ENCODE measurements at places on chromosomes 2 and 18.

DNA sequence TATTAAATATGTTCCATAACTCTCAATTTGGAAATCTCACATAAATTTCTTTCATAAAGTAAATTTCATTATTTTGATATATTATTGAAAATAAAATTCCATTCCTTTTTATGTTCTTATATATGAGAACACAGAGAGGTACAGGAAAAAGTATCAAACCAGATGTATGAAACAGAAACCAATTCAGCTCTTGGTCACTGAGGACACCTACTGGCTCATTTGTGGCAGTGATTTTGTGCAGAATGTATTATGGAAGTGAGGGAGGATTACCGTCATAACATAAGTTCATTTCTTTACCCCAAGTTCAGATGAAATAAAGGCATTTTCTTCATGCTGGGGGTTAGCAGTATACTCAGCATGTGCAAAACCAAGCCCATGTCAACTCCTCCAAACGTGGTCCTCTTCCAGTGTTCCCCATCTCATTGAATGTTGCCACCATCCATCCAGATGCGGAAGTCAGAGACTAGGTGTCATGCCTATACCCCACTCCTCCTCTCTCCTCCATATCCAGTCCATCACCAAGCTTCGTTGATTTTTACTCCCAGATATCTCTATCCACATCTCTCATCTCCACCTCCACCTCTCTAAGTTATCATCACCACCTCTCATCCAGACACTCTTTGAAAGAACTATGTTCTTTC, 41.7 kb upstream of the MALL start:
- DNase-seq, result peak; percentile 58

DNA sequence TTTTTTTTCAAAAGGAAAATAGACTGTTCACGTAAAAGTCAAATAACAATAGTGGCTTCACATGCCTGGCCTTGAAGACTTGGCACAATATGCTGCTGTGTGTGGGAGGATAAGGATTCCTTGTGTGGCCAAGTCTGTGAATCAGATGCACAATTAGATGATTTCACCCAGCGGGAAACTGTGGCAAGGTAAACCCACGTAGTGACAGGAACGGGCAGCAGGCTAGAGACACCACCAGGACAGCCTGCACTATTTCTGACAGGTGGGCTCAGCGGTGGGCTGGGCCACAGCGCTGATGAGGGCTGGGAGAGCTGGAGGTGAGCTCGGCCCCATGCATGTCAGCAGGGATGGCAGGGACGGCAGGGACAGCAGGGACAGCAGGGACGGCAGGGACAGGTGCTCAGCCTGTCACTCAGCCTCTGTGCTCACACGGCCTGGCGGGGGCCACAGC, 21.6 kb downstream of the SNORC start:
- no peak for DNase-seq

- peak; percentile 86 for DNase-seq
Measured at GRCh38 chr2:65922794-65923193, 490.4 kb upstream of the SPRED2 start.

DNA sequence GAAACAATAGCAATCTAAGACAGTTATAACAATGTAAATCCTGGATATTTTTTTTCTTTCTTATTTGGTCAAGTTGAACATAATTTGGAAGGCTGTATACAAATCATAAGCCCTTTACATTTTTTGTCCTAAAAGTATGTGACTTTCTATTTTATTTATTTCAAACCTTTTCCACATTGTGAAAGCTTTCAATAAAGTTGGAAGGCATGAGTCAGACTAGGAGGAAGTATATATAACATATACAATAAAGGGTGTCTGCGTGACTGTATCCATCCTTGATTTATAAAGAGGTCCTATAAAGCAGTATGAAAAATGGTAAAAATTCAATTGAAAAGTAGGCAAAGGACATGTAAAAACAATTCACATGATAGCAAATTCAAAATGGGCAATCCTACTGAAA, 44.4 kb downstream of the CRACDL start:
- no peak for DNase-seq

DNA sequence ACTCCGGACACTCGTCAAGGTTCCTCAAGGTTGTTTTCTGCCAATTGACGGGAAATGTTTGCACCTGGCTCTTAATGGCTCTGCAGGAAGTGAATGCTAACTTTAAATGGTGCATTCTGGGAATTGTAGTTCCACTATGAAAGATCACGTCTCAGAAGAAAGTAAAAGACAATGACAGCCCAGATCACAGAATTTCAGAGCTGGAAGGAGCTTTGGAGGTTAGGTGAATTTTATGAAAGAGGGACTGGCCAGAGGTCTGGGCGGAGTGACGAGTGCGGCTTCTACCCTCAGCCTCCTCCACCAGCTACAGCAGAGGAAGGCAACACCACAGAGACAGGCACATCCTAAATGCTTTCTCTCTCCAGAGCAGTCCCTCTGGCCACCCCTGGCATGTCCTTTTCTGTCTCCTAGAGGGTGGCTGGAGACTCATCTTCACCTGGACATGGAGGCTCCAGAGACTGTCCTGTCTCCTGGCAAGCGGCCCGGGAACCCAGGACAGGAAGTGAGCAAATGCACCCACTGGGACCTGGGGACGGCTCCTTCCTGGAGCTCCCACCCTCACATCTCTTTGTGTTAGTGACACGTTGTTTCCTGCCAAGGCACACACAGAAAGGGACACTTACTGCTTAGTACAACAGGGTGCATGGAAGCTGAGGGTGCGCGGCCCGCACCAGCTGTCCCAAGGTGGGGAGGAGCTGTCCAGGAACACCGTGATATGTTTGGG, 19.4 kb downstream of the THAP4 start:
- DNase-seq, result peak; percentile 31

DNA sequence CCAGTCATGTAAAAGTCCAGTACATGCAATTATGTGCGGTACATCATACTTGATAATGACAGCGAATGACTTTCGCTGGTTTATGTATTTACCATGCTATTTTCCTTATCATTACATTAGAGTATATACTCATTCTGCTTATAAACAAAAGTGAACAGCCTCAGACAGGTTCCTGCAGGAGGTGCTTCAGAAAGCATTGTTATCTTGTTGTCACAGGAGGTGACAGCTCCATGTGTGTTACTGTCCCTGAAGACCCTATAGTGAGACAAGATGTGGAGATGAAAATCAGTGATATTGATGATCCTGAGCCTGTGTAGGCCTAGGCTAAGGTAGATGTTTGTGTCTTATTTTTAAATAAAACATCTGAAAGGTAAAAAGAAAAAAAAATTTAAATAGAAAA, 15.3 kb upstream of the MPPE1 start:
- DNase-seq, result no peak

DNA sequence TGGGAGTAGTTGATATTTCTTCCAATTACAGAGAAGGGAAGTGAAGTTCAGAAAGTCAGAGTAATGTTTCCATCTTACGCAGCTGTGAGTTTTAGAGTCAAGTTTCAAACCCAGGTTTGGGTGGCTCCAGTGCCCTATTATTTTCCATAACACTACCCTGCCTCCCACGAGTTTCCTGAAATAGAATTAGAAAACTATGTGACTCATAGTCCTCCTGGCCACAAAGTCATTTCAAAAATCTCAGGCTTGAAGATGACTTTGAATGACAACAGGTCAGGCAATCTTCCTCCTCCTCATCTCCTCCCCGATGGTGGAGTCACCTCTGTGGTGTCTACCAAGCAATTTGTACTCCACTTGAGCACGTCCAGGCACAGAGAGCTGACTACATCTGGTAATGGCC, 212.3 kb upstream of the TRIB2 start:
- DNase-seq, result peak; percentile 77

DNA sequence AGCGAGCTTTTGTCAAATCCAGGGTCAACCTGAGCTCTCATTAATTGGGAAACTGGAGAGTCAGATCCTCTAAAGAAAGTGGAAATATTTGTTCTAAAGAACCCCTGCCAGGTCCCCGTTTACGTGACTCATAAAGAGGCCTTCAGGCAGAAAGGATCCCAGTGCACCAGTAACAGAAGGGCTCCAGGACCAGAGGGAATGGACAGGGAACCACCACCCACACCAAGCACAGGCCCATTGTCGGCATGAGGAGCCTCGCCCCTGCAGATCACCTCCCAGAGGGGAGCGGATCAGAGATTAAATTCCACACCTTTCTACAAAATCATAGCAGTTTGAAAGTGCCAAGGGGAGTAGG, 16.4 kb upstream of the C1QL2 start:
- DNase-seq, result no peak

GRCh38 chr18:70243131-70243929, 37.8 kb upstream of the RTTN start:
- no peak for DNase-seq

- DNase-seq, result peak; percentile 17
Measured at GRCh38 chr2:236731767-236732580, 162.3 kb downstream of the ACKR3 start.

- DNase-seq, result peak; percentile 40
Measured at GRCh38 chr2:237774811-237775553, 23.6 kb upstream of the RBM44 start.

GRCh38 chr2:9244985-9245544, 38.5 kb downstream of the ASAP2 start:
- DNase-seq, result no peak

DNA sequence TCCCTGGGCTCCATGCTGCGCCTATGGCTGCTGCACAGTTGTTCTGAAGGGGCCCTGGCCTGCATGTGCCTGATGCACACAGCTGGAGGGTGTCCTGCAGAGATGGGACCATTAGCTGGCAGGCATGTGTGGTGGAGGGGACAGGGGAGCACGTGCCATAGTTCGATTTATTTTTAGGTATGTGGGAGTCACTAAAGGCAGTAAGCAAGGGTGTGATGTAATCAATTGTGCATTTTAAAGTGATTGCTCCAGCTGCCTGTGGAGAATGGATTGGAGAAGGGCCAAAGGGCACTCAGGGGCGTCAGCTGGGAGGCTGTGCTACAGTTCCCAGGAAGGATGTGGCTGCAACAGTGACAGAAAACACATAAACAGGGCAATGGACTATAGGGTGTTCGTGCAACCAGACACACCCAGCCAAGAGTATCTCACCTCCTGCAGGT, 205.1 kb downstream of the ARL4C start:
- peak; percentile 54 for DNase-seq

DNA sequence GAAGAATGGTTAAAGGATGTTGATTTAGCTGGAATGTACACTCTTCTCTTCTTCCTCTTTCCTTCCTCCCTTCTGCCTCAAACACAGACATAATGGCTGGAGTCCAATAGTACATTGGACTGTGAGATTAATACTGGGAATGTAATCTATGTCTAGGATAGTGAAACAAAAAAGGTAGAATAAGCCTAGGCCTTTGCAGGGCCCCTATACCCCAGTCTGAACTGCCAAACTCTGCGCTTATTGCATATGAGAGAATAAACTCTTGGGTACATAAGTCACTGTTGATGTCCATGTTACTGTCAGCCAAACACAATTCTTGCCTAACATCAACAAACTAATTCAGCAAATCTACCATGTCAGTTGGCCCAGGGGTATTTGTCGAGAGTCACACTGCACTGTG, 29.7 kb upstream of the CCDC150 start:
- DNase-seq, result no peak

DNA sequence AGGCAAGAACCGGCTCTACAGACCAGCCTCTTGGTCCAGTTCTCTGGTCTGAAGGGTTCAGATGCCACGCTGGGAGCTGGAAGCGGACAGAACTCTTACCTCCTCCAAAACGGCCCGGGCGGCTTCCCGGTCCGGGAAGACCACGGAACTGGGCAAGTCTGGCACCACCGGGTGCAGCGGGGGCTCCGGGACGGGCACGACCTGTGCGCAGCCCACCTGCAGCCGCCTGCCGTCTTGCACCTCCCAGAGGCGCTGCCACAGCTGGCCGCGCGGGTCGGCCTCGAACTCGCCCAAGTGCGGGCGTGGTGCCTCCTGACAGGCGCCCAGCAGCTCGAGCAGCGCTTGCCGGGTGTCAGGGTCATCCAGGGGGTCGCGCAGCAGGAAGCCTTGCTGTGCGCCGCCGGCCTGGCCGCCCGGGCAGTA, 773 bp downstream of the CMPK2 start:
- no peak for DNase-seq

DNA sequence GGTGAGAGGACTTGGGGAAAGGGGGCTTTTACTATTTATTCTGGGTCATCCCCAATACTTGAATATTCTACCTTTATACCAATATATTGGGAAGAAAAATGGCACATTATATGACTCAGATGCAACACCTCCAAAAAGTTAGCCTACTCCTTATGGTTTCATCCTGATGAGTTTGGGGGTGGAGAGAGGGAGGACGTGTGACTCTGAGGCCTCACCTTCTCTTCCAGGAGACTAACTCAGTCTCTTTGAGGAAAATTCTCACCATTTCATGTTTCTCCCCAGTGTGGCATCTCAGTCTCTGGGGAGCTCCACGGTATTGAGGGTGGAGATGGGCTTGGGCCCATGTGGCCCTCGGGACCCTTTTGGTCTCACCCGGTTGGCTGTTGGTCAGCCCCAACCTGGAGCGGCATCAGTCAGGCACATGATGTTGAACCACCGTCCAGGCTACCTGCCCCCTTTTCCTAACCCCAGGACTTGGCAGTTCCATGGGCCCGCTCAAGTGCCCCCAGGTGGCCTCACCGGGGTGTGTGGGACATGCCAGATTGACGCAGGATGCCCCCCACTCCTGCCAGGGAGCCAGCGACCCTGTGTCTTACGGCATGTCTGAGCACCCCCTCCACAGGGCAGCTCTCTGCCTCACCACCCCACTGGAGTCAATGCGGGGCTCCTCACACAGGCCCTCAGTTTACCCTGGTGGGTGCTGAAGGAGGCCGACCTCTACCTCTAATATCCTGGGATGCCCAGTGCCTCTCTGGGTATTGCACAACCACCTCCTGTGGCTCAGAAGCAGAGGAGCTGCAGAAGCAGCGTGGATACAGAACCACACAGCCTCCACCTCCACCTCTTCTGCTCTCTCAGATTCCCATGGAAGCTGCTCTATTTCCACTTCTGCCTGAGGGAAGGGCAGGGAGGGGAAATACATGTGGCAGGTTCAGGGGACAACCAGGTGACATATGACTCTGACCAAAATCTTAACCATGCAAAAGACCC, 297.4 kb downstream of the EIPR1 start:
- DNase-seq, result no peak

DNA sequence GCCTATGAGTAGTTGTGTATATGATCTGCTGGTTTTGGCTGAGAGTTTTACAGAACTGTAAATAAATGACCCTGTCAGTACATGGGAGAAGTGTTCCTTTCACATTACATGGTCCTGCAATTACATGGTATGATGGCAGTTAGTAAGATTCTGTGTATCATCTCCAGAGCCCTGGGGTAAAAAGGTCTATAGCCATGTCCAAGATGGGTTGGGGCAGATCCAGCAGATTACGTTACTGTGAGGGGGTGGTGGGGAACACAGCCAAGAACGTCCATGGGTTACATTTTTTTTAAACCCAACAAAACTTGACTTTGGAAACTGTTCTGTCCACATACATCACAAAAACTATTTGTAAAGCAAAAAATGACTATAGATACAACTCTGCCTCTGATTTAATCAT, 64.2 kb upstream of the LMAN1 start:
- DNase-seq, result no peak

- no peak for DNase-seq
Measured at GRCh38 chr2:233228376-233228775, 23.1 kb upstream of the ATG16L1 start.

- no peak for DNase-seq
Measured at GRCh38 chr2:221943076-221943810, 355.6 kb downstream of the PAX3 start.
